ENCODE measurements at places on chromosomes 2 and 18. TPM values are rescaled to one million over a fixed set of nuclear protein-coding genes. Genes with fewer than 3 reads are reported as not detected.

DNA sequence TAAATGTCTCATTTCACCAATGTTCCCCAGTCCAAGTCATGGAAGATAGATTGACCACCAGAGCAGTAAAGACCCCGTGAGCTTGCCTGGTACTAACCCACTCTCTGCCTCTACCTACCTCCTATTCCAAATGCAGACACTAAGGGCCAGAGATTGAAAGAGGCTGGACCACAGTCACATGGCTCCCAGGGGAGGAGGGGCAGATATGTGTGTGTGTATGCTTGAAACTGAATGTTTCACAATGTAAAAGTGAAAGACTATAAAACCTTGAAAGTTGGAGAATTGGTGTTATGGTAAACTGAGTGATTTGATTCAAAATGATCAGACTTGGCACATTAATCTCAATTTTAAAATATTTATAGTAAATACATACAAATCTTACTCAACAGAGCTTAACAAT lies 21.7 kb upstream of the KLHL29 start:
- no peak for DNase-seq

DNA sequence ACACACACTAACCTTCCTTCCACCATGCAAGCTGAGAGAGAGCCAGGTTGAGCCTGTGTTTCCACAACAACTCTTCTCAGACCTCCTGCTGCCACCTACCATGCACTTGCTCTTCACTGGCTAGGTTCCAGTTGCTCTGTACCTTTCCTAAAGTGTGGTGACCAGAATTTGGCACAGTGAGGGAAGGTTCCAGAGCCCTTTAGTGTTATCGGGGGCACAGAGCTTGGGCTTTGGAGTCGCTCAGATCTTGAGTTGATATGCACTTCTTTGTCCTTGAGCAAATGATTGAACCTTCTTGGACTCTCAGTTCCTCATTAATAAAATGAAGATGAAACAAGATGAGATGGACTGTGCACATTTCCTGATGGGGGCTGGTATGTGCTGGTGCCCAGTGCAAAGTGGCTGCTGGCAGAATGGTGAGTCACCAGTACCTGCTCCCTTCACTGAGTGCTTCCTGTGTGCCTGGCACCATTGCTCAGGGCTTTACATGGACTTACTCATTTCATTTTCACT lies 47.1 kb downstream of the NEDD4L start:
- DNase-seq: no peak

Gene FAM228A
- total RNA-seq: 0.51 TPM

- no peak for DNase-seq
Measured at GRCh38 chr2:220134756-220135534, 507.5 kb downstream of the SLC4A3 start.

Gene LBX2
- 1.2 TPM for total RNA-seq

Gene PASK
- 153 TPM for total RNA-seq

GRCh38 chr2:64196963-64197362 lies 52.7 kb upstream of the PELI1 start:
- no peak for DNase-seq

- no peak for DNase-seq
Measured at GRCh38 chr2:151655663-151656398, 78.4 kb downstream of the NEB start.

GRCh38 chr18:9918016-9918680 lies 4.3 kb downstream of the VAPA start:
- DNase-seq: no peak

- no peak for DNase-seq
Measured at GRCh38 chr2:67283641-67284040, 113.5 kb upstream of the ETAA1 start.

Gene ANKRD30BL
- total RNA-seq: not detected

DNA sequence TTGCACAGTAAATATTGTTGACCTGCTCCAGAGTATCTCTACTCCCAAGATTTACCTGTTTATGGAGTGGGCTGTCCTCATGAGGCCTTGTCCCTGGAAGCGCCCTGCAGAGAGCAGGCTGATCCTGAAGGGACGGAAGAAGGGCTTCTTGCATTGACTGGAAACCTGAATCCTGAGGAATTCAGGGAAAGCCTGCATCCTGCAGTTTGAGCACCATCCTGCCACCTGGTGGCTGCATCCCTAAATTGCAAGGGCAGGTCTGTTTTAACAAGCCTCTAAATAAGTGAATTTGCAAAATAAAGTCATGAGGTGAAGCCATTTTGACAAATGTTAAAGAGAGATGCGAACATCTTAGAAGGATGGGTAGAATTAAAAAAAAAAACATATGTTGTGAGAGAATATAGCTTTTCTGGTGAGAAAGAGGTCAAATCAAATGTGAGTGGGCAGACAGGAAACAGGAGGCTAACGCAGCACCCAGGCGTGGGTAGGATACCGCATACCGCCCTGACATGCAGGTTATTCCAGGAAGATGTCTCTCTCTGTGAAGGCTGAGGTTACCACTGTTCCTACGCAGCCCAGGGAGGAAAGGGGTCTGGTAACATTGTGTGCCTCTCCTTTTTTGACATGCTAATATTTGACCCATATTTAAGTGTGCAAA lies 754.9 kb downstream of the RNF144A start:
- DNase-seq: peak; percentile 74

GRCh38 chr18:11290786-11291185 lies 141.4 kb upstream of the PIEZO2 start:
- no peak for DNase-seq

DNA sequence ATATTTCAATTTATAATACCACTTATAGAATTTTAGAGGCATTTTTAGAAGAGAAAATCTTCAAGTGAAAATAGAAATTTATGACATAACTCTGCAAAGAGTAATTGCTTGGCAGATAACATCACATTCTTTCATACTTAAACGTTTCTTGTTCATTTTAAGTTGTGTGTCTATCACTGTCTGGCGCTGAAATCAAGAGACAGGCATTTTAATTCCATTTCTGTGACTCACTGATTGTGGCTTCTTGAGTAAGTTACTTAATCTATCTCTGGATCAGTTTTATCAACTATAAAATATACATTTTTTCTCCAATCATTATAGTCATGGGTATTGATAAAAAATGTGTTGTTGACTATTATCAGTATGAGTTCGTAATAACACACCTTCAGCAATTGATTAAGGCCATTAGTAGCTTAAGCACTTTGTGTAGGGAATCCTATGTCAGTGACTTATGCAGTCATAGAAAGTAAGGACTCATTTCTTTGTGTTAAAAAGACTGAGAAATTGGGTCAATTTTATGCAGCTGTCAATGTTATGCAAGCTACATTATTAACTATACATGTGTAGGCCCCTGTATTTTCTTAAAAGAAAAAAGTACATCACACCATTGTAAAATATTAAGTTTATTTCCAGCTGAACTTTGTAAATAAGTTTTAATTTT lies 497.3 kb downstream of the CCDC85A start:
- no peak for DNase-seq

- no peak for DNase-seq
Measured at GRCh38 chr18:29087616-29088246, 910.8 kb upstream of the CDH2 start.

Gene POTEJ
- not detected for total RNA-seq

DNA sequence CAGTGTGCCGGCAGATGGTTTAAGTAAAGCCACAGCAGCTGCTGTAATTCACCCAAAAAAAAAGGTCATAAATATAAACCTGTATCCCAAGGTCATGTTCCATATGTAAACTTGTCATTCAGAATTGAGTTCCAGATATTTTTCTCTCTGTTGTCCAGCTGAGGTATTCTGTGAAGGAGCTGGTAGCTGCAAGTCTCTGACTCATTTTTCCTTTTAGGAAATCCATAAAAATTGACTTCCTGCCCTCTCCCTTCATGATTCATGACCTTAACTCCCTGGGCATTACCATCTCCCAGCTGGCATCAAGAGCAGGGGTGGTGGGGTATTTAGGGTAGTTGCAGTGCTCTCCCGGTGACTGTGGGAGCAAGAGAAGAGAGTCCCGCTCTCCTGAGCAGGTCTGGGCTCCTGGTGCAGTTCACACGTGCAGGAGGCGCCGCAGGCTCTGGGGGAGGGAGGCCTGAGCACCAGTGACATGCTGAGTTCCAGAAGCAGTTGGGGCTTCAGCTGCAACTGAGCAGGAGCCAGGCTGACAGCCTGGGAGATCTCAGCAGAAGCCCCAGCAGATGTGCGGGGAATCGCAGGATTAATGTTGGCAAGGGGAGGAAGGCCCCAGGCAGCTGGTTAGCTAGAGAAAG lies 192.6 kb downstream of the MGAT5 start:
- no peak for DNase-seq

Gene EIF2B4
- total RNA-seq: 39.2 TPM

DNA sequence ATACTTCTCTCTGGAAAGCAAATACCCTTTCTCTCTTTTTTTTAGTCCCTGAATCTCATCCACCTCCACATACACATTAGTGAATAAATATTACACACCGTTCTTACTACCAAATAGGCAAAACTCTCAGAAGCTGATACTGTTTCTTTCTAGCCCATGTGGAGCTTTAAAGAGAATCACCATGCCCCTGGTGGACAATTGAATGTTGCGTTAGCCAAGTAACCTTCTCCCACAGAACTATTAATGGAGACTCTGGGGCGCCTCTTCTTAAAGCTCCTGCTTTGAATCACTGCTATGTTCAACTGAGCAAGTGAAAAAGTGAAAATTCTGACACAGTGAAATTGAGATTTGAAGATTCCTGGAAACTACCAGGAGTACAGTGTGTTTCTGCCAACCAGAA lies 522.8 kb upstream of the CDH7 start:
- no peak for DNase-seq

GRCh38 chr2:99448556-99448955 lies 41.3 kb downstream of the REV1 start:
- no peak for DNase-seq

Gene FBXO48
- 4.0 TPM for total RNA-seq

- DNase-seq: no peak
Measured at GRCh38 chr2:158414538-158414937, 42.0 kb downstream of the CCDC148 start.

GRCh38 chr18:317618-318017 lies 49.8 kb upstream of the THOC1 start:
- no peak for DNase-seq

DNA sequence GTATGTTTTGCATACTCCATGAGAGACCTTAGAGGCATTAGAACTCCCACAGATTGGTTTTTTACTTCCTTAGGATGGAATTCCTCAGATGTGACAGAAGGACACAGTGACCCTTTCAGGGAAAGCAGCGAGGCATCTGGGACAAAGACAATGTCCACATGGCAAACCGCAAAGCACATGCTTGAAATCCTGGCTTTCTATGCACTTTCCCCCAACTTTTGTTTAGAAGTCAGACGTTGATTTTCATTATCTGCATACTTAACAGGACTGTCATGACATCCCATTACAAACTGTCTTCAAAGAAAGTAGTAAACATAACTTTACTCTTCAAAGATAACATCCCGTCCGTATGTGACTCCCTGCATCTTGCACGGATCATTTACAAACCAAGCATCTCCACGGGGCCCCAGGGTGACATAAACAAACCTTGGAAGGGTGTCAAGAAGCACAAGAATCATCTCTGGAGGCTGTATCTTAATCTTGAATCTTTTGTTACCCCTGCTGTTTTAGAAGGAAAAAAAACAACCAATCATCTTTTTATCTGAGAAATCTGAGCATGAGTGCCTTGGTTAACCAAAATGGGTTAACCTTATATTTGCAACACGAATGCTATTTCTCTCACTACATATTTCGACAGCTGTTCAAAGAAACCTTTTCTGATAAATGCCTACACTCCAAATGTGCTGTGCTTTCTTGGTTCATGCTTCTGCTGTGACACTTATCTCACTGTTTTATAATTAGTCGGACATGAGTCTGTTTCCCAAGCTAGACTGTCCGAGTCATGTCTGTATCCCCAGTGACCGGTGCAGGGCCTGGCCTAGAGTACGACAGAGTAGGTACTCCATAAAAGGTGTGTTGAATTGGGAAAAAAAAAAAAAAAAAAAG lies 90.8 kb downstream of the CCBE1 start:
- no peak for DNase-seq

DNA sequence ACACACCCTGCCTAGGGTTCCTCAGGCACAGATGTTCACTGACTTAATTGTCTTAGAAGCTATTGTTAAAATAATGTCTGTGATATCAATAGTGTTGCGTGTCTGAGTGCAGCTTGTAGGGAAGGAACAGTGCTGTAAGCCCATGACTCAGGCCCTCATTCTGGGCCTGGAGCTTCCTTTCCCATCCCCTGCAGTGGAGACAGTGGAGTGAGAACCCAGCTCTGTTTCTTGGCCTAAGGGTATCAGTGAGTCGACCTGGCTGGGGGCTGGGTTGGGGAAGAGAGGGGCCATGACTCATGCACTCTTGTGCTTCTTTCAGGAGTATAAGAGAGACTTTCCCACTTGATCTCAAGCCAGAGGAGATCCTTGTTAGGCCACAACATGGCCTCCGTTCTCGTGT lies 106.8 kb downstream of the HRH4 start:
- no peak for DNase-seq

DNA sequence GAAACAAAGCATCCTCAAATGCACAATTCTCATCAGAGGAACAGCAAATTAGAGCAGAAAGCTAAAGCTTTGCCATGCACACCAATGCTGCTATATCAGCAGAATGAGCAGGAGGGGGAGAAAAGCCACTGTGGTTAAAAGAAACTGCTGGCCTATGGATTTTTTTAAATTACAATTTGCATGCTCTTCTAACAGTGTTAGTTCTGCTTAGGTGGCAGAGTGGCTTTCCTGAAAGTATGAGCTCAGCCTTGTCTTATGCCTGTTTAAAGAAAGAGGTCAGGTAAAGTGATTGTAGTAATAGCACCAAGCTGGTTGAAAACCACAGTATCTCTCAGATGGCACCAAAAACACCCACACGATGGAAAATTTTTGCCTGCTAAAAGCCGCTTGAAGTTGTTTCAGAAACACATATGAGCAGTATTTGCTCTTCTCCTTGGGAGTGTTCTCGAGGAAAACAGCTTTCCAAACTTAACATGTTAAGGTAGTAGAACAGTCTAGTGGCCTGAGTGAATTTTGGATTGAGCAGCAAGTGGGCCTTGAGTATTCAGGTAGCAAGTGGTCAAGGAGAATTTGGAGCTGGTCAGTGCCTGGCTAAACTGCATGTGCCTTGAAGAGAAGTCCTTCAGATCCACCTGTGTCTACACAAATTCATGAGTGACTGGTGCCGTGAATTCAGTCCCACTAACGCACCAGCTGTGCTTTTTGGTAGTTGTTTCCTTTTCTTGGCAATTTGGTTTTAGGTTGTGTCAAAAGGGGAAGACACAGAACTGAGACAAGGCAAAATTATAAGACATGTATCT lies 19.6 kb upstream of the NDUFV2 start:
- DNase-seq: no peak

DNA sequence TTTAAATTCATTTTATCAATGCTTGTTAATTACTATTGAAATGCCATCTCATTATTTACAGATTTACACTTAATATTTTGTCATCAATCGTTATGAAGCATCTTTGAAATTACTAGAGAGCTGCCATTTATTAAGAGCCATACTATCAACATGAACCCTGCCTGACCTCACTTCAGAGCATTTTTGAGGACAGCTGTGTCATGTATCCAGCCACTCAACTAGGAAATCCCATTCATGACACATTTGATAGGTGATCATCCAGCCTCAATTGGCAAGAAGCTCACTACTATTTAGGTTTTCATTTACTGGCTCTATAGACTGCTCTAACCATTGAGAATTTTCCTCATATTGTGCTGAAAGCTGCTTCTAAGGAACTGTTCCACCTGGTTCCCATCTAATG lies 40.6 kb upstream of the TLK1 start:
- DNase-seq: no peak

All from activated naive CD8-positive, alpha-beta T cell treated with anti-CD3 and anti-CD28 coated beads, Interleukin-2, amount 10 ng/mL, durations not matched to agents 7 days and 5 days (primary cell).